ENCODE measurements at places on chromosomes 4 and X.

- DNase-seq: no peak
Observed at GRCh38 chr4:168636506-168637196, 139.8 kb downstream of the PALLD start.

- DNase-seq: no peak
Observed at GRCh38 chrX:16136080-16136479, 12.7 kb downstream of the GRPR start.

- no peak for DNase-seq
Observed at GRCh38 chr4:8848507-8849265, 23.0 kb downstream of the HMX1 start.

GRCh38 chr4:2258091-2259035 lies 3.5 kb downstream of the MXD4 start:
- no peak for DNase-seq

GRCh38 chr4:15368856-15369255 lies 59.0 kb upstream of the C1QTNF7 start:
- DNase-seq: no peak

GRCh38 chr4:73451981-73452747 lies 16.1 kb downstream of the AFP start:
- DNase-seq: no peak

DNA sequence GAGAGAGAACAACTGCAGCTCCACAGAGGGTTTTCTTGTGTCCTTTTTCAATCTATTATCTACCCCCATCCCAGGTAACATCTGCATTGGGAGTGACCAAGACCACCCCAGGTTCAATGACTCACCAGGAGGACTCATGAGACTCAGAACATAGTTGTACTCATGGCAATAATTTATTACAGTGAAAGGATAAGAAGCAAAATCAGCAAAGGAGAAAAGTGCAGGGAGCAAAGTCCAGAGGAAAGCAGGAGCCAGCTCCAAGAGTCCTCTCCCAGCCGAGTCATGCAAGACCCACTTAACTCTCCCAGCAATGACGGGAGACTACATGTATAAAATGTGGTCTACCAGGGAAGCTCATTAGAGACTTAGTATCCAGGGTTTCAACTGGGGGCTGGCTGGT lies 129.5 kb upstream of the RBPJ start:
- no peak for DNase-seq

- no peak for DNase-seq
Observed at GRCh38 chrX:23952984-23953907, 45.4 kb downstream of the CXorf58 start.

DNA sequence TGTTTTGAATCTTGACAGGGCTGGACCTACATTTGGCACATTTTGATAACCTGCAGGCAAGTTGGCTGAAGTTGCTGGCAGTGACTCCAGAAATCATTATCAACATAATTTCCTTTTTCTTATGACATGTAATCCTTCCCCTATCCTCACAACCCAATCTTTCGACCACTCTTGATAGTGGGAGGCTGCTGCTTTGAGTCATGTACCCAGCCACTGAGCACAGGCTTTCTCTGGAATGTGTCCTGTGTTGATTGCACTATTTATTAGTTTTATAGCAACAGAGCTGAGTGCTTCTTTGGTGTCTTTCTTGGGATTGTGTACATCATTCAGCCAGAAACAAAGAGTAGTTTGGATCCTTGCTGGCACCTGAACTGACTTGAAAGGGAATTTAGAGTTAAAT lies 183.1 kb upstream of the LEF1 start:
- DNase-seq: no peak

Data from cerebellar nuclear complex (tissue), 1 donor.